HFFc6 (cell line): ENCODE measurements at places on chromosomes 3 and 15. TPM values are rescaled to one million over a fixed set of nuclear protein-coding genes. Genes with fewer than 3 reads are reported as not detected.

DNA sequence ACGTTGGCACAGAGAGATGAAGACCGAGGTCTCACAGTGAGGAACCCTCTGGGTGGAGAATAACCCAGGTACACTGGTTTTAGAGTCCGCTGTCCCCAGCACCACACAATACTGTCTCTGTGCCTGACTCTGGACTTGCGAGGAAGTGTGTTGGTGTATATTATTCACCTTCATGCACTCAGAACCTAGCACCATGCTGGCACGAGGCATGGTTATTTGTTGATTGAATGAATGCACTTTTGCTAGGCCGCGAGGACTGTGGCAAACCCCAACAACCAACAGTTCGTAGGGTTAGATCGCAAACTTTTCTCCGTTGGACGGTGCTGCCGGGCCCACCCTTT, 484 bp upstream of the C3orf52 start:
- DNase-seq: no peak

Gene PAQR9
- total RNA-seq: 0.17 TPM in 1 of 3 replicates, not detected in the others

DNA sequence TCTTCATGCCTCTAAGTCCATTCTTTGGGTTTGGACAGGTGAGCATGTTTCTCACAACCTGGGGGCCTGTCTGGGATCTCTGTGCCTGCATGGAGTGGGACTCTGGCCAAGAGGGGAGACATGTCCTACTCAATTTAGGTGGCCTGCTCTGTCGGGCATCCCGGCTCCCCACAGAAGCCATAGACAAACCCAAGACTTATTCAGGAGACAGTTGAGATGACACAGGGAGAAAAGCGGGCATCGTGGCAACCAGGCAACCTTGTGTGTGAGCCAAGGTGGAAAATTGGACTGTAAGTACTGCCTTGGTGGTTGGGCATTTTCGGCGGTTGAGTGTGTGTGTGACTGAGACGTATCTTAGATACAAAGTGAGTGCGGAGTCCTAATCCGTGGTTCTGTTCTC, 40.5 kb downstream of the PPCDC start:
- no peak for DNase-seq

Gene SCN11A
- not detected in 3 replicates for total RNA-seq

GRCh38 chr3:15116032-15116669, 17.2 kb upstream of the RBSN start:
- no peak for DNase-seq

Gene DNASE1L3
- total RNA-seq: not detected in 3 replicates

- DNase-seq: no peak
Observed at GRCh38 chr3:150739200-150739863, 23.6 kb downstream of the SIAH2 start.

Gene PLCH1
- 0.05 TPM in 1 of 3 replicates, not detected in the others for total RNA-seq

DNA sequence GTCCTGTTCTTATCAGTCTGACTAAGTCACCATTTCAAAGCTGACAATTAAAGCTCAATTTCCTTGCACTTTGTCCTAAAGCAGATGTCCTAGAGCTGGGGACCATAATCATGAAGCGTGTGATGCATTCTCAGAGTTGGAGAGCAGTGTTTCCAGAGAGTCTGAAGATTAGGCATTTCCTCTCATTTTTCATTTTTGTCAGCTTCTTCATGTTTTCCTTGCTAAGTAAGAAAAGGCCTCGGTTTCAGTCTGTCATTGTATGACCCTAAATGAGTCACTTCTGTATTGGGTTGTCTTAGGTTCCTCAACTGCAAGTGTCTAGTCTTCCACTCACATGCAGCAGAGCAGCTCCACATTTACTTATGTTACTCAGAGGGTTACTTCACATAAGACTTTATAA, 257.2 kb upstream of the TPRG1 start:
- peak; percentile 33 for DNase-seq

GRCh38 chr15:78264304-78265136, at the start of gene DNAJA4:
Gene DNAJA4 (plus strand): TSS chr15:78264562. CDS start chr15:78264764, 202 bp downstream.
- no peak for DNase-seq

DNA sequence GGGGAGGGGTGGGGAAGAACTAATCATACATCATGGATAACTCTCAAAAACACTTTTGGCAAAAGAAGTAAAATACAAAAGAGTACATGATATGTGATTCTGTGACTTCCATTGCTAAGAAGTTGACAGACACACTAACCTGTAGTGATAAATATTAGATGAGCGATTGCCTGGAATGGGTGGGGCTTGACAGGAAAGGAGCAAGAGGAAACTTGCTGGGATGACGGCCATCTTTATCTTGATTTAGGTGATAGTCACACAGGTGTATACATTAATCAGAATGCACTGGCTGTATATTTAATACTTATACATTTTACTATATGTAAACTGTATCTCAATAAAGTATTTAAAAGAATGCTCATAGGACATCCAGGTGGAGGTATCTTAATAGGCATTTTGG, 13.1 kb downstream of the PARL start:
- no peak for DNase-seq

DNA sequence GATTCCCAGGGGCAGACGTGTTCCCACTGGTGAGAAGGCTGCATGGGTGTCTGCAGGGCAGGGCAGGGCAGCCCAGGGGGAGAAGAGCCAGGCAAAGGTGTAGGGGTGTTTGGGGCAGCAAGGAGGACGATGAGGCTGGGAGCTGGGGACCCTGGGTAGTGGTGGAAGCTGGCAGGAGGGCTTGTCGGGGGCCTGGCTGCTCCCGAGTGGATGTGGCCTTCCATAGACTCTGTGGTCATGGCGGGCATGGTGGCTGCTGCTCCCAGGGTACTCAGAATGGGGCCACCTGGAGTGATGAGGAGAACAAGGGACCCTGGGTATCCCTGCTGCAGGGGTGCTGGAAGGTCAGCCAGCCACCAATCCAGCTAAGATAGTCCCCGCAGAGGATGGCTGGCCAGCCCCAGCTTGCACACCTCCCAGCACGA, 107.5 kb downstream of the WNT7A start:
- DNase-seq: no peak

- DNase-seq: no peak
Observed at GRCh38 chr3:106860182-106860581, 517.1 kb upstream of the CCDC54 start.

Gene ITIH3
- 0.52 and 0.77 TPM in 2 replicates for total RNA-seq

DNA sequence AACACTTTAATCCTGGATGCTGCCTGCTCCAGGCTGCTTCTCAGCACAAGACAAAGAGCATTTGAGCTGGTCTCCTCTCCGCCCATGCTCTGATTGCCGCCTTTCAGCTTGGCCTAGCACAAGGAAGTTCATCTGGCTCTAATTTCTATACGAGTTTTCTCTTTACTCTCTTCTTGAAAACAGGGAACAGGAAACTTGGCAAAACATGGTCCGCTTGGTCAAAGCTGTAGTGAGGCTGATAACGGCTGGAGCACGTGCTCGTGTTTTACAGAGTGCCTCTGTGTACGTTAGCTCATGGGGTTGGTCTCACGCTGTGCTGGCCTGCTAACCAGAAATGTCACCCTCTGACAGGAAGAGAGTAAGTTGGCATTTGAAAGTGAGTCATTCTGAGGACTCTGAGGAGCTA, 19.2 kb downstream of the RARRES1 start:
- no peak for DNase-seq

DNA sequence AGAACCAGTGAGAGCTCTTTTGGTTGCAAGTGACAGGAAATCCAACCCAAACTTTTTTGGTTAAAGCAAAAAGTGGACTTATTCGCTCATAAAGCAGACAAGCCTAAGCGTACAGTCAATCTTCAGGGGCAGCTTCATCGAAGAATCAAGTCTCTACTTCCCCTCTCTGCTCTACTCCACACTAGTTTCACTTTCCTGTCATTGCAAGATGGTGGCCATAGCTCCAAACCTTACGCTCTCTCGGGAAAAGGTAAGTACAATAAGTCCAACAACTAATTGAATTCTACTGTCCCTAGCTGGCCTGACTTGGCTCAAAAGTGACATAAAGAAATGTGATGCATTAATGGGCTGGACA, 24.9 kb upstream of the ZNF710 start:
- no peak for DNase-seq

DNA sequence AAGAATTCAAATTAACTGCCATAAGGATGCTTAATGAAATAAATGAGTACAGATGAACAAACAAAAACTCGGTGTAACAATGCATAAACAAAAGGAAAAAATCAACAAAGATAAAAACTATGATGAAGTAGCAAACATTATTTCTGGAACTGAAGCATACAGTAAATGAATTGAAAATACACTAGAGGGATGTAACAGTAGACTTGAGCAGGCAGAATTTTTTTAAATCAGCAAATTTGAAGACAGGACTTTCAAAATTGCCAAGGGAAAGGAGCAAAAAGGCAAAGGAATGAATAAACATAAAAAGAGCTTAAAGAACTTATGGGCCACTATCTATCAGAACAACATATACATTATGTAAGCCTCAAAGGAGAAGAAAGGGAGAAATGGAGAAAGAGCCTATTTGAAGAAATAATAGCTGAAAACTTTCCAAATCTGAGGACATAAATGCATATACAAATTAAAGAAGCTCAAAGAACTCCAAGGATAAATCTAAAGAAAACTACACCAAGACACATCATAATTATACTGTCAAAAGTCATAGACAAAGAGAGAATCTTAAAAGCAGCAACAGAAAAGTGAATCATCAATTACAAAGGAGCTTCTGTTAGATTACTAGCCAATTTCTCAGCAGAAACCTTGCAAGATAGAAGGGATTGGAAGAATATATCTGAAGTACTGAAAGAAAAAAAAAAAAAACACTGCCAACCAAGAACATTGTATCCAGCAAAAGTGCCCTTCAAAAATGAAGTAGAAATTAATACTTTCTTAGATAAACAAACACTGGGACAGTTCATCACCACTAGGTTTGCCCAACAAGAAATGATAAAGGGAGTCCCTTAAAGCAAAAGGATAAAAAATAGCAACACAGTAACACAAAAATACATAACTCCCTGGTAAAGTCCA, 15.5 kb downstream of the TOP2B start:
- no peak for DNase-seq

DNA sequence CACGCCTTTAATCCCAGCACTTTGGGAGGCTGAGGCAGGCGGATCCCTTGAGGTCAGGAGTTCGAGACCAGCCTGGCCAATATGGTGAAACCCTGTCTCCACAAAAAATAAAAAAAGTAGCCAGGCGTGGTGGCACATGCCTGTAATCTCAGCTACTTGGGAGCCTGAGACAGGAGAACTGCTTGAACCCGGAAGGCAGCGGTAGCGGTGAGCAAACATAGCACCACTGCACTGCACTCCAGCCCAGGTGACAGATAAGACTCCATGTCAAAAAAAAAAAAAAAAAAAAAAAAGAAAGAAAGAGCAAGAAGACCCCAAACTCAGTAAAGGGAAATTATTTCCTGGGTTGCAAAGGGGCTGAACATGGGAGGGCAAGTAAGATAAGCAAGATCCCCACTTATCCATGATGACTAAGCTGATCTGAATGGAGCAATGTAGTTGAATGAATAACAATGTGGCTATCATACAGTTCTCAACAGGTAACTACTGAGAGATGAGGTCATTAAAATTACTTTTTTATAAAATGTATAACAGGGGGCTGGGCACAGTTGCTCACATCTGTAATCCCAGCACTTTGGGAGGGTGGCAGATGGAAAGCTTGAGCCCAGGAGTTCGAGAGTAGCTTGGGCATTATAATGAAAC, 46.0 kb downstream of the RBM15B start:
- DNase-seq: no peak

GRCh38 chr15:68962465-68962864, 32.1 kb downstream of the SPESP1 start:
- no peak for DNase-seq

Gene CYP8B1
- not detected in 3 replicates for total RNA-seq

- DNase-seq: no peak
Observed at GRCh38 chr3:127411083-127411727, 123.4 kb upstream of the PRR20G start.

DNA sequence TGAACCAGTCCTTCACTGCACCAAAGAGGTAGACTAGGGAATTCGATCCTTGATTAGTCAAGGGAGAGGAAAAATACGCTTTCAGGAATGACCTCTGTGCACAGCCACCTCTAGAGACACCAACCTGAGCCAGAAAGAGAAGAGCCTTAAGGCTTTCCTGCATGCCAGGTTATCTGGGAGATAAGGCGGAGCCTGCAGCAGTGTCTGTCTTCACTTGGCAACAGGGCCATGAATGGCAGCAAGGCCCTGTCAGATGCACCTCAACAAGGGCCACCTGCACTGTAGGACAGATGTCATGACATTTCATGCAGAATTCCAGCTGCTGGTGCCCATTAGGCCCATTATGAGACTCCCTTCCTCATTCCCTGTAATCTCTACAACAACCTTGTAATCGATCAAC, 88.1 kb downstream of the MEX3B start:
- DNase-seq: no peak

DNA sequence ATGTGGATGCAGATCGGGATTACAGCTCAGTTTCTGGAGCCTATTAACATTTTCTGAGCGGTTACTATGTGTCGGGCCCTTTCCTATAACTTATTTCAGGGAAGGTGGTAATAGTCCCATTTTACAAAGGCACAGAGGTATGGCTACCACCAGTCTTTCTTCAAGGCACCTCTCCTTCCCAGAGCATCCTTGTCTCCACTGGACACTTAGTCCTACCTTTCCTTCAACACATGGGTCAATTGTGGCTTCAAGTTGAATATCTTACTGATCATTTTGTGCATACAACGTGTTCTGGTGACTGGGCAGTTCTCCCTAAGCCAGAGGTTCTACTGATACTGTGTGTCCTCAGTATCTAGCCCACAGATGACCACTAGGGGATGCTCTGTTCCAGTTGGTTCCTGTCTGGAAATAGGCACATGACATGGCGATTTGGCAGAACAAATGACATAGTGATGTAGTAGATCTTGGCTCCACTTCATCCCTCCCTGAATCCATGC, 60.7 kb upstream of the CMTM8 start:
- peak; percentile 78 for DNase-seq

DNA sequence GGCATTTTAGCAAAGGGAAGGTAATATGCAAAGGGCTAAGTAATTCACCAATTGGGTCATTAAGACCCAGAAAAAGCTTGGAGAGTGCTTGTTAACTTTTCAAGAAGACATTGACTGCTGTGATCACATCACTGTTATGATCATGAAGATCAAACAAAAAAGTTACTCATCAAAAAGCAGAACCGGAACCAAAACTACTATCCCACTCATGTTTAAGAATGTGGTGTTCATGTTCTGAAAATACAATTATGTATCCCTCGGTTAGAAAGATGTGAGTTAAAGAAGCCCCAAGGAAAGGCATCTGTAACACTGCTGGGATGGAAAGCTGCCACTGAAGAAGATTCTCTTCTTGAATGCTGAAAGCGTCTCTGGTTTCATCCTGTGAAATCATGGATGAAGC, 32.6 kb downstream of the BBX start:
- no peak for DNase-seq

DNA sequence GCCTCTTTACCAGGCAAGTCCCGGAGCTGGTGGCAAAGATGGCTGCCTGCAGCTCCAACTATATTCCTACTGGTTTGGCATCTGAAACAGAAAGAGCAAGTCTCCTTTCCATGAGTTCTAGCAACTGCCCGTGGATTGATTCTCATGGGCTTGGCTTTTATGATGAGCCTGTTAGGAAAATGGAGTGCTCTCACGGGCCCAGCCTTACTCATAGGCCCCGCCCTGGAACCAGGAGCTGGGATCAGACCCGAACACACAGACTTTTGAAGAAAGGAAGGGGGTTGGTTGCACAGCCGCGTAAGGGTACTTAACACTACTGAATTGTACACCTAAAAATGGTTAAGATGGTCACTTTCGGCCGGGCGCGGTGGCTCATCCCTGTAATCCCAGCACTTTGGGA, 2.9 kb downstream of the NRROS start:
- no peak for DNase-seq

GRCh38 chr15:41989573-41990242, 17.4 kb upstream of the EHD4 start:
- DNase-seq: peak; percentile 56
